ENCODE measurements at places on chromosomes 1 and 21. TPM values are rescaled to one million over a fixed set of nuclear protein-coding genes. Genes with fewer than 3 reads are reported as not detected.

The INAVA gene
- 7.8 TPM for total RNA-seq

DNA sequence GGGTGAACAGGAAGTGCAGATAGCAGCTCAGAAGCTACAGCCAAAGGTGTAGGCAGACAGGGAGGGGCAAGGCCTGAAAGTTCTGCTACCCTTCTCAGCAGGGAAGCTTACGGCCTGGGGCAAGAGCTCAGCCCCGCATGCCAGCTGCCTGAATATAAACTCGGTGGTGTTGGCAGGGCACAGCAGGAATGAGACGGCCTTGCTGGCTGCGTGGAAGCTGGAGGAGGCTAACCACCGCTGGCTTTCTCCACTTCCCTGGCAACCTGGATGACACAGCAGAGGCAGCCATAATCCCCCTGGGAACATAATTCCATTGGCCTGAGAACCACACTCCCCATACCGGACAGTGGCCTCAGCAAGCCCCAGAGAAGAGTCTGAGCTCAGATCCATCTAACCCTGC lies 81.9 kb upstream of the PRRC2C start:
- DNase-seq, result no peak

DNA sequence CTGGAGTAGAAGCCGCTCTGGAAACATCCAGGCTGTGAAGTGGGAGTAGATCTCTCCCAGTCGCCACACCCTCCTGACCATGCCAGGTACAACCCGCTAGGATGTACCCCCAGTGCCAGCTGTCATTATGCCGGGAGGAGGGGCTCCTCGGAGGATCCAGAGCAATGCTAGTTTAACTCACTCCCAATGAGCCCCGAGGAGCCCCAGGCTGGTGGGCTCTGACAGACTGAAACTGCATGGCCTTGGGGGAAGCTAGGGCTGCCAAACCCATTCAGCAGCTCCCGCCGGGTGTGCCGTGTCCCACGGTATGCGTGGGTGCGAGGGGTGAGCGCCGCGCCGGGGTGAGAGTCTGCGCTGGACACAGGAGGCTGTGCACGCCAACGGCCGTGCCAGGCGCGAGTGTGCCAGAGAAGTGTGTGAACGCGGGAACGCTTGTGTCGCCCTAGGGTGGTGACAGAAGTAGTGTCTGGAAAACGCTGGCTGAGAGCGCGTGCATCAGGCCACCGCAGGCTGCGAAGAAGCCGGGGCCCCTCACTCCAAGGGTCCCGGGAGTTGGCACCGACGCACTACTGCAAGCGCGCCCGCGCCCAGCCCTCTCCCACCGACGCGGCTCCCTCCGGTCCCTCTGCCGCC lies 177.1 kb upstream of the EDN2 start:
- DNase-seq, result peak; percentile 60

DNA sequence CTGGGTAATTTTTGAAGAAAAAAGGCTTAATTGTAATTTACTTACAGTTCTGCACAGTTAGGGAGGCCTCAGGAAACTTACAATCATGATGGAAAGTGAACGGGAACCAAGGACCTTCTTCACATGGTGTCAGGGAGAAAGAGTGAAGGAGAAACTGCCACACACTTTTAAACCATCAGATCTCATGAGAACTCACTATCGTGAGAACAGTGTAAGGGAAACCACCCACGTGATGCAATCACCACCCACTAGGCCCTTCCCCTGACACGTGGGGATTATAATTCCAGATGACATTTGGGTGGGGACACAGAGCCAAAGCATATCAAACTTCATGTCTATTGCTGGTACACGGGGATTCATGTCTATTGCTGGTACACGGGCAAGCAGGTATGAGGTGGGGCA lies 5.3 kb upstream of the SFT2D2 start:
- DNase-seq, result no peak

GRCh38 chr1:216046336-216046735 lies 376.9 kb downstream of the USH2A start:
- no peak for DNase-seq

The IFI6 gene
- total RNA-seq, result 211 TPM

GRCh38 chr21:14538483-14538882 lies 7.6 kb downstream of the SAMSN1 start:
- no peak for DNase-seq

The DNM3 gene
- 12.4 TPM for total RNA-seq

The OR2G6 gene
- not detected for total RNA-seq

The MPL gene
- total RNA-seq, result 0.65 TPM

DNA sequence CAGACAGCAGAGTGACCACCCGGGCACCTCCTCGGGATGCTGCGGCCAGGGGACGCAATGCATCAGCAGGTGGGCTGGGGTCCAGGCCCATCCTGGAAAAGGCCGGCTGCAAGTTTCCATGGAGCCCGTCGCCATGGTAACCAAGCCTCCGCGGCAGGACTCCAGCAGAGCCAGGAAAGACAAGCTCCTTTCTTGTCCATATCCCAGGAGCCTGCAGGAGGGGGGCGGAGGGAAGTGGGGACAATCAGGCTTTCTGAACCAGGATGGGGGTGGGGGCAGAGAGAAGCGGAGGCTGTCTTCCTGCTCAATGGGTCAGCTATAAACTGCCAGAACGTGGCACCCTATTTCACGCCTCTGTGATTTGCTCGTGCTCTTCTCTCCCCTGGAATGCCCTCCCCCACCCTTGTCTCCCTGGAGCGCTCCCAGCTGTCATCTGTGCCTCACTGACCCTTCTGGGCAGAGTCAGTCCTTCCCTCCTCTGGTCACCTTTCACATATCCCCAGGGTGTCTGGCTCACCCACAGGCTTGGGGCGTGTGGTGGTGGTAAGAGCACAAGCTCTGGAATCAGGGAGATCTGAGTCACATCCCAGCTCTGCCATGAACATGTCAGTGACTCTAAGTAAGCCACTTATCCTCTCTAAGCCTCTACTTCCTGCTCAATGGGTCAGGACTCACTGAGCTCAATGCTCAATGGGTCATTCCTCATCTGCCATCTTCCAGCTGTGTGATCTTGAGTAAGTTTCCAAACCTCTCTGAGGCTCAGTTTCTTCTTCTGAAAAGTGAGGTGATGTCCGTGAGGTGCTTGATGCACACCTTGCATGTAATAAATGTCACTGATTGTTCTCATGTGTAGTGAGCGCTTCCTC lies 58.9 kb upstream of the LAPTM5 start:
- no peak for DNase-seq

GRCh38 chr1:43901196-43901961 lies 32.2 kb upstream of the ARTN start:
- no peak for DNase-seq

The TNFAIP8L2 gene
- 17.8 TPM for total RNA-seq

DNA sequence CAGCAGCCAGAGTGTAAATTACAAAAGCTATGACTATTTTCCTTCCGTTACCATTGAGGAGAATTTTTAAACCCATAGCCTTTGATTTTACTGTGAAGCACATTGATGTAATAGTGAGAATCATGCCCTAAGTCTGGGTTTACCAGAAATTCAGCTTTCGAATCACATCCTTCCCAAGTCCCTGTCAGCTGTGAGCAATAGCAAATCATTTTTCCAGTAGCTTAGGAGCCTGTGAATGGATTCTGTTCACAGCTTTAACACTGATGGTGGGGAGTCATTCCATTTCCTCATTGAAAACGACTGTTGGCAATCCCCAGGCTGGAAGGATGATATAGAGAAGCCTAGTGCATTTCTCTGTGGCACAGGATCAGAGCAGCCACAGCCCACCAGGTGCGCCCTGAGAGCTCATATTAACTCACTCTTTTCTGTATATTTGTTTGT lies 82.2 kb upstream of the C1orf105 start:
- DNase-seq, result no peak

GRCh38 chr1:33061834-33062233 lies 19.1 kb upstream of the AZIN2 start:
- DNase-seq, result no peak

- DNase-seq, result peak; percentile 23
Measured at GRCh38 chr1:3779912-3780416, 7.4 kb downstream of the SMIM1 start.

GRCh38 chr1:156805766-156806511 lies 10.7 kb downstream of the SH2D2A start:
- no peak for DNase-seq

The ZNF593 gene
- total RNA-seq, result 18.0 TPM

- DNase-seq, result no peak
Measured at GRCh38 chr1:53375440-53375839, 47.6 kb upstream of the LRP8 start.

The SEC16B gene
- total RNA-seq, result 1.9 TPM

GRCh38 chr1:179183857-179184256 lies 45.6 kb downstream of the ABL2 start:
- no peak for DNase-seq

GRCh38 chr1:107877745-107878144 lies 87.2 kb downstream of the VAV3 start:
- DNase-seq, result peak; percentile 48
